ENCODE measurements at places on chromosomes 3 and 15.

DNA sequence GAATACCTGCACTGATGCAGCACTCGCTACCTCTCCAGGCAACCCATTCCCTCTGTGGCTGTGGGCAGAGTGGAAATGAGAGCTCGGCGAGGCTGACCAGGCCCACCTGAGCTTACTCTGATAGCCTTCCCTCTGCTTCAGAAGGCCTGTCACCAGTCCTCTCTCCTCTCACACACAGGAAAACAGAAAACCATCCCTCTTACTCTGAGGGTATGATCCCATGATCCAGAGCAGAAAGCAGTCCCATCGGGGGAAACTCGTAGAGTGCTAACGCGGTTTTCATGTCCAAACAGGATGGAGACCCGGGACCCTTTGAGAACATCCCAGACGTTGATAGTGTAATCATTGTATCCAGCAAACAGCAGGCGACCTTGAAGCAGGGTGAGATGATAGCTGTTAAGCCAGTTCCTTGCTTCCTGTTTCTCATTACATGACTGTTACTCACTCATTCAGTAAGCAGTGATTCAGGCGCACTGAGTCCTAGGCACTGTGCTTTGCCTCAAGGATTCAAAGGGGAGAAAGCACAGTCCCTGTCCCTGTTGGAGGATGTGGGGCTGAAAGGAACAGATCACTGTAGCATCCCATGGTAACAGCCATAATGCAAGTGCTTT lies 11.8 kb upstream of the BCL2L10 start:
- H3K27ac ChIP-seq: no peak overlapping the region
- DNase-seq: no peak
- H3K4me3 ChIP-seq: no peak overlapping the region

- H3K4me3 ChIP-seq: no peak overlapping the region
- H3K27me3 ChIP-seq: no peaks in the 10 kb centered on the region
- no peak for DNase-seq
- H3K36me3 ChIP-seq: no peaks in the 10 kb centered on the region
- no peaks in the 10 kb centered on the region for H3K4me1 ChIP-seq
Measured at GRCh38 chr3:95394286-95394685, 1331.4 kb downstream of the NSUN3 start.

- H3K36me3 ChIP-seq: peaks cover 2% of the 10 kb centered on the region
- no peak overlapping the region for H3K27ac ChIP-seq
- H3K27me3 ChIP-seq: no peaks in the 10 kb centered on the region
- DNase-seq: no peak
- H3K4me3 ChIP-seq: no peak overlapping the region
- H3K4me1 ChIP-seq: peaks cover 3% of the 10 kb centered on the region
Measured at GRCh38 chr3:24318677-24319287, 175.9 kb downstream of the THRB start.

DNA sequence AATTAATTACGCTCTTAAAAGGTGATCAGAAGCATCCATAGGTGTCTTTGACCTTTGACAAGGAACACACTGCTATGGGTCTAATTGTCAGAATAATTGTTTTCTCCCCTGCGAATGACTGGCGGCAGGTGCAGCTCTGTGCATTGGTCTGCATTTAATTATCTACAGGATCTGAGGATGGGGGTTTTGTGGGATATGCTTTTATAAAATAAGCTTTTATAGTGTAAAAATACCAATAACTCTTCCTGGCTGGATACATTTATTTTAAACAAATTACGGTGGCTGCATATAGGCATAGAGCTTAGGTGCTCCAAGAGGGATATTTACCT lies 201.6 kb upstream of the RGMA start:
- no peaks in the 10 kb centered on the region for H3K4me1 ChIP-seq

- no peak overlapping the region for H3K27ac ChIP-seq
- H3K36me3 ChIP-seq: peaks cover 4% of the 10 kb centered on the region
- no peak for DNase-seq
- H3K4me1 ChIP-seq: no peaks in the 10 kb centered on the region
Measured at GRCh38 chr15:84671211-84671610, 13.2 kb upstream of the NMB start.

GRCh38 chr3:182848906-182849305 lies 55.6 kb downstream of the ATP11B start:
- no peaks in the 10 kb centered on the region for H3K27me3 ChIP-seq
- H3K4me1 ChIP-seq: no peaks in the 10 kb centered on the region
- H3K36me3 ChIP-seq: no peaks in the 10 kb centered on the region
- DNase-seq: no peak
- H3K27ac ChIP-seq: no peak overlapping the region

- H3K36me3 ChIP-seq: no peaks in the 10 kb centered on the region
- H3K4me1 ChIP-seq: peaks cover 6% of the 10 kb centered on the region
- no peaks in the 10 kb centered on the region for H3K27me3 ChIP-seq
- DNase-seq: no peak
- no peak overlapping the region for H3K4me3 ChIP-seq
- no peak overlapping the region for H3K27ac ChIP-seq
Measured at GRCh38 chr3:72401005-72401545, 447.2 kb downstream of the SHQ1 start.

- no peaks in the 10 kb centered on the region for H3K4me1 ChIP-seq
- no peak for DNase-seq
- no peaks in the 10 kb centered on the region for H3K27me3 ChIP-seq
- no peak overlapping the region for H3K27ac ChIP-seq
- no peaks in the 10 kb centered on the region for H3K36me3 ChIP-seq
- H3K4me3 ChIP-seq: no peak overlapping the region
Measured at GRCh38 chr15:80984856-80985255, 4.8 kb downstream of the MESD start.

DNA sequence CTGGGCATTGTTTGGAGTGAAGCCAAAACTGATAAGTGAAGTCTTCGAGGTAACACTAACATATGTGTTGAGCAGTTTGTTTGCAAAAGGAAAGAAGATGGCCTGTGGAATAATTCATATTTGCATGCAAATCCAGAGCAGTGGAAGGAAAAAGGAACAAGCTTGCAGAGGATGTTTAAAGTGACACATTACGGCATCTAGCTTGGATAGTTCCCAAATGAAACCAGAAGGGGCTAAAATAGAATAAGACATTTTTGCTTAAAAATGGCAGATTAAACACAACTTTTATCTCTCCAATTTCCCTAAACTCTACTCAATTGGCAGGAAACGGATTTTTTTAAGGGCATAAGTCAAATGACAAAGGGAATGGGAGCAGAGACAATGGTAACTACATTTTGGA lies 25.4 kb upstream of the RYK start:
- no peaks in the 10 kb centered on the region for H3K4me1 ChIP-seq
- no peaks in the 10 kb centered on the region for H3K36me3 ChIP-seq

- H3K4me1 ChIP-seq: no peaks in the 10 kb centered on the region
- DNase-seq: no peak
- H3K27ac ChIP-seq: no peak overlapping the region
- H3K27me3 ChIP-seq: no peaks in the 10 kb centered on the region
- no peak overlapping the region for H3K4me3 ChIP-seq
- H3K36me3 ChIP-seq: no peaks in the 10 kb centered on the region
Measured at GRCh38 chr3:140285380-140285779, 350.4 kb downstream of the CLSTN2 start.

DNA sequence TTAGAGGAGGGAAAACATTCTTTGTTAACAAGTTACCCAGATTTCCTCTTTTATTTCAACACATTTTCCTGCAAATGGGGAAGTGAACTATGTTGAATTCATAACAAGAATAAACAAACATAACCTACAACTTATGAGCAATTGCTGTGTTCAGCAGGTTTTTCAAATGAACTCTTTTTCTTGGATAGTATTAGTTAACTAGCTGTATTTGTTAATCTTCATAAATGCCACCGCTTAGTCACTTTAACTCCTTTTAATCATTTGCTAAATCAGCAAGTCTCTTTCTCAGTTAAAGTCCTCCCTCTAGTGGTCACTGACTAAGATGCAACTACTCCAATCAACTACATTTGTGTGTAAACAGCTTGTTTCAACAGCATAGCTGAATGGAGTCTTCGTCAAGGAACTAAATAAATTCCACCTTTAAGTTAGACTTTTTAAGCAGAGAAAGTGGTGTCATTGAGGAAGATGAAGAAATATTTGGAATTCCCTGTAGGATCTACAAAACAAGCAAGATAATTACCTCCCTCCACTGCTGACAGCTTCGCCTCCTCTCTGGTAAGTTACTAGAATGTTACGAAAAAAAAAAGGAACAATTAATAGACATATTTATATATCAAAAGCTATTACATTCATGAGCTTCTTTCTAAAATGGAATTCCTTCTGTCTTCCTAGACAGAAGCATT lies 1122.0 kb downstream of the ROBO1 start:
- H3K27ac ChIP-seq: no peak overlapping the region
- H3K36me3 ChIP-seq: no peaks in the 10 kb centered on the region
- H3K27me3 ChIP-seq: no peaks in the 10 kb centered on the region
- H3K4me3 ChIP-seq: no peak overlapping the region

DNA sequence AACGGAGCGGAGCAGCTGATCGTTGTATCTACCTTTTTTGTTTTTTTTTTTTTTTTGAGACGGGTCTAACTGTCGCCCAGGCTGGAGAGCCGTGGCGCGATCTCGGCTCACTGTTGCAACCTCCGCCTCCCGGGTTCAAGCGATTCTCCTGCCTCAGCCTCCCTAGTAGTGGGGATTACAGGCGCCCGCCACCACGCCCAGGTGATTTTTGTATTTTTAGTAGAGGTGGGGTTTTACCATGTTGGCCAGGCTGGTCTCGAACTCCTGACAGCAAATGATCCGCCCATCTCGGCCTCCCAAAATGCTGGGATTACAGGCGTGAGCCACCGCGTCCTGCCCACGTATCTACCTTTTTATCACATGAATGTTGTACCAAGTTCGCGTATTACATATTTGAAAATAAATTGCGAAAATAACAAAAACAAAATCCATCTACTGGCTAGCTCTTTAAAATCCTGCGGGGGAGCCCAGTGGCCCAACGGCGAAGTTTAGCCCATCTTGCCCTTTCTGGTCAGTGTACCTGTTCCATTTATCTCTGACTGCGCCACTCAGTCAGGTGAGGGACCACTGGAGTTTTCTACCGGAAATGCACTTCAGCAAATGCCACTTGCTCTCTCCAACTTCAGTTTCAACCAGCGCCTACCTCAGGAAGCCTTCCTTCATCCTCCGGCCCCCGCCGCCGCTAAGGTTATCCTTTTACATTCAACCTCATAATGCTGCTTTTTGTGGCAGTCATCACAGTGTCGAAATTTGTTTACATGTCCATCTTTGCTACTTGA lies 1.2 kb upstream of the EIF3J start:
- H3K4me1 ChIP-seq: peaks cover 2% of the 10 kb centered on the region
- no peaks in the 10 kb centered on the region for H3K27me3 ChIP-seq
- no peaks in the 10 kb centered on the region for H3K36me3 ChIP-seq

DNA sequence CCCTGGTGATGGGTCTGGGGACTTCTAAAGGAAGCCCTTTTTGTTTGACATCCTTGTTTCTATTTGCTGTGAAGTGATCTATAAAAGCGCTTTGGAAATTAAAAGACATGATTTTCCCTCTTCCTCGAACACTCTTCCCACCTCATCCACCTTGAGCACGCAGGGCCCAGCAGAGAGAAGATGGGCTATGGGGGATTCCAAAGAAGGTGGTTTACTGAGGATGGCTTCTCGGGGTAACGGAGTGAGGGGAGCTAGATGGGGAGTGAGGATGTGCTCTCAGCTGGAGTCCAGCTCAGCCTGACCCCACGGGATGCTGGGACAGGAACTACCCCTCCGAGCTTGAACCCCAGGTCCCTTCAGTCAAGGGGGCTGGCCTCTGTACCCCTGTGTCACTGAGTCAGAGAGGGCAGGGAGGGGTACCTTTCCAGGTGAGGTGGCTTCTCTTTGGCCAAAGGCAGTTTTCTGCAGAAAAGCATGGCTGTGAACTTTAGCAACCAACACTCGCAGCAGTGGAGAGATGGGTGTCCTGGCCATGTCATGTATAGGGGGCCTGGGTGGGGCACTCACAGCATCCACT lies 180.7 kb upstream of the SMAD3 start:
- H3K27me3 ChIP-seq: no peaks in the 10 kb centered on the region
- no peak overlapping the region for H3K4me3 ChIP-seq
- no peak overlapping the region for H3K27ac ChIP-seq
- no peak for DNase-seq
- H3K4me1 ChIP-seq: no peaks in the 10 kb centered on the region
- no peaks in the 10 kb centered on the region for H3K36me3 ChIP-seq

DNA sequence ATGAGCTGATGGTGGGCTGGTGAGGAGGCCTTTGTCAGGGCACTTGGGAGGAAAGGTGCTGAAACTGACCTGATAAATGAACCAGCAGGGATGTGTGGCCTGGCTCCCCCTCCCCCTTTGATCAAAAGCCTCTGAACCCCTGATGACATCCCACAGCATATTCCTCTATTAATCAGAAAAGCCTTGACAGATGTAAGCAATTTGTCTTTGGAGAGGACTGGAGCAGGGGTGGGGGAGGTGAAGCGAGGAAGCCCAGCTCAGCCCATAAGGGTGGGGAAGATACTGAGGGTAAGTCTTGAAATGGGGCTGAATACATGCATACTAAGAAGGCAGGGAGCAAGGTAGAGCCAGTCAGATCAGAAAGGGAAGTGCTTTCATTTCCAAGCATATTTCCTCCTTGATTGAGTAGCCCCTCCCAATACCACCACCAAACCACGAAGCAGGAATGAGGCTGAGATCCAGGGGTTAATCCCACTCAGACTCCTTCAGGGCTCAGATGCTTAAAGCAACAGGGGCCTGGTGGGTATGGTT lies 34.7 kb upstream of the MRPS22 start:
- no peaks in the 10 kb centered on the region for H3K36me3 ChIP-seq
- no peak overlapping the region for H3K4me3 ChIP-seq
- H3K27ac ChIP-seq: no peak overlapping the region

GRCh38 chr3:144636833-144637232 lies 665.2 kb downstream of the DIPK2A start:
- no peak overlapping the region for H3K4me3 ChIP-seq
- no peaks in the 10 kb centered on the region for H3K36me3 ChIP-seq
- DNase-seq: no peak
- no peaks in the 10 kb centered on the region for H3K4me1 ChIP-seq
- H3K27ac ChIP-seq: no peak overlapping the region
- H3K27me3 ChIP-seq: no peaks in the 10 kb centered on the region

DNA sequence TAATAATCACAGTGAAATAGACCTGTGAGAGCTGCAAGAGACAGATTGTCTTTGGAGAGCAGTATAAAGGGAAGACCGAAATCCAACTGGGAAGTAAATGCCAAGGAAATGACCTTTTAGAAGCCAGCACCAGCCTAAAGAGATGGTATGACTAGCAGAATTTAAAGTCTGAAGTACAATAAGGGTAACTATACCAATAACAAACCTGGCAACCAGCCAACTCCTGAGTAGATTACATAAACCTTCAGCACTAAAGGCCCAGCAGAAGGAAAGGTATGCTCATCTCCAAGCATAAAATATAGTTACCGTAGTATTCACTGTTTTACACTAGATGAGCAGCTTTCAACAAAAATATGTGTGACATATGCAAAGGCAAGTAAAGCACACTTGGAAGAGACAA lies 155.1 kb upstream of the SATB1 start:
- no peak for DNase-seq
- no peaks in the 10 kb centered on the region for H3K36me3 ChIP-seq
- no peak overlapping the region for H3K4me3 ChIP-seq
- H3K27ac ChIP-seq: no peak overlapping the region
- no peaks in the 10 kb centered on the region for H3K4me1 ChIP-seq

GRCh38 chr3:57076422-57076951 lies 16.0 kb downstream of the SPATA12 start:
- no peaks in the 10 kb centered on the region for H3K36me3 ChIP-seq
- H3K27me3 ChIP-seq: no peaks in the 10 kb centered on the region
- H3K4me3 ChIP-seq: no peak overlapping the region
- H3K27ac ChIP-seq: no peak overlapping the region
- no peak for DNase-seq

Measured in aorta (tissue), 5 donors.